ENCODE measurements at places on chromosomes 12 and 14.

DNA sequence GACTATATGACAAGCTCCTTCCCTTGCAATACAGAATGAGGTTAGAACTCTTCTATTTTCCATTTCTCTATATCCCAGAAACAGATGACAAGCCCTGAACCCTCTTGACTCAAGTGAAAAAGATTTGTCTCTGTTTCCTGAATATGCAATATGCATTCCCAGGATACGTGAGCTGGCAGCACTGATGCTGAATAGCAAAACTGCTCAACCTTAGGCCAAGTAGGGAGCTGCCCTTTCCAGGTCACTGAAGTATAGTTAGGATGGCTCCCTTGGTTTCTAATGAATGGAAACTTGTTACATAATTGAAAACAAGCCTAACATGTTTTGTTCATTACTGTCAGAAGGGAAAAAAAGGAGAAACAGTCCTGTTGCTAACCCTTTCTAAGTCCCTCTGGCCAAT is 47.9 kb upstream of the PLEKHG7 start:
- DNase-seq = no peak

DNA sequence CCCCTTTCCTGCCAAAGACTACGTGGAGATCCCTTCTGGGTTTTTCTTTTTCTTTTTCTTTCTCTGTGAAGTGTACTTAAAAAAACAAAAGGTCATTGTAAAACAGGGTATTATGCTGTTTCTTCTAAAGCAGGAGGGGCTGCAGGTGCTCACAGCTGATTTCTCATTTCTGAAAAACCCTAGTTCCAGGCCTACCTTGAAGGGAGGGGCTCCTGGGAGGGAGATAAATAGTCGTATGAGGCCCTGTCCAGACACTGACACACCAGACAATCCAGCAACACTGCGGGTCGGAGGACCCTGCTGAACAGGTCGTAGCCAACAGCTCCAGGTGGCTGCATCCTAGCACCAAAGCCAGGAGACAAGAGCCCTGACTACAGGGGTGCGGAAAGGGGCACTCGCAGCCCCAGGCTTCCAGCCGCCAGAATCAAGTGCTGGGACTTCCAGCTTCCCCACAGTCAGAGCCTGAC is 41.1 kb downstream of the PSMA6 start:
- DNase-seq = no peak

GRCh38 chr14:59125156-59125555 is 63.3 kb upstream of the DAAM1 start:
- no peak for DNase-seq

GRCh38 chr12:32981139-32981538 is 84.6 kb upstream of the PKP2 start:
- DNase-seq = no peak

GRCh38 chr12:13428538-13429265 is 232.2 kb downstream of the EMP1 start:
- DNase-seq = no peak

GRCh38 chr12:116121453-116121871 is 156.0 kb downstream of the MED13L start:
- DNase-seq = no peak

DNA sequence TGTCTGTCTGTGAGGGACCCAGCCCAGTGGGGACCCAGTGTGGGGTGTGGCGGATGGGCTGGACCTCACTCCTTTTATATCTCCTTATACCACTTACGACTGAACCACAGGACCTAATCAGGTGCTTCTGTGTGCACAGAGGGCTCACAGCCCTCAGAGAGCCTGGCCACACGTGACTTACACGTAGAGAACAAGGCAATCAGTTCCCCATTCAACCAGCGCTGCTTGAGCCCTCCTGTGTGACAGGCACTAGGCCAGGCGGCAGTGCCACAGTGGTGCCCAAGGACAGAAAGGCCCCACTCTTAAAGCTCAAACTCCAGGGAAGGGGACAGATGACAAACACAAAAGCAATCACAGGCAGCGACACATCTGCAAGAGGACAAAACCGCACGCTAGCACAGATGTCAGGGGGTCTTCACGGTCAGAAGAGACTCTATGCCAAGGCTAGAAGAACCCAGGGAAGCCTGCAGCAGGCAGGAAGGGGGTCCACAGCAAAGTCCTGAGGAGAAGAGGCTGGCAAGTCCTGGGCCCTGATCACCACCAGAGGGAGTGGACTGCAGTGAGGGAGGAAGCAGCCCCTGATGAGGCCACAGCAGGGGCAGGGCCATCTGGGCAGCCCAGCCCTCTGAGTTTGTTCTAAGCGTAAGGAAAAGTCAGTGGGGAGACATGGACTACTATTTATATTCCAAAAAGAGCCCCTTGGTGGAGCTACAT is 39.3 kb downstream of the SETD3 start:
- no peak for DNase-seq

DNA sequence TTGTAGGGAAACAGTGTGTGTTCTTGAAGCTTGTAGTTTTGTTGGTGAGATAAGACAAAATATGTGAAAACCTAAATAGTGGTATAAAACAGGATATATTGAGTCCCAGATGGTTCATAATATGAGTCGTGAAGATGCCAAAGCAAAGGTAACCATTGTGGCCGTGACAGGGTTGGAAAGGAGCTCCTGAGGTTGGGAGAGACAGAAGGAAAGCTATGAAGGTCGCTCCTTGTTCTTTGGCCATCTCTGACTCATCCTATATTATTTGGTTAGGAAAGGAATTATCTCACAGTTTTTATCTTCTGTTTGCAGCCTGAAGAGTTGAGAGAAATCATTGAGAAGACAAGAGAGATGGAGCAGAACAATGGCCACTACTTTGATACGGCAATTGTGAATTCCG is 27.1 kb downstream of the ATP6V1D start:
- DNase-seq = no peak

- no peak for DNase-seq
Observed at GRCh38 chr14:105899657-105900397, 373.4 kb downstream of the TMEM121 start.

GRCh38 chr12:65522956-65523860 is 244.7 kb downstream of the MSRB3 start:
- no peak for DNase-seq

- no peak for DNase-seq
Observed at GRCh38 chr12:55642267-55642666, 5.6 kb downstream of the OR10P1 start.

GRCh38 chr12:100800723-100801122 is 6.1 kb downstream of the ANO4 start:
- no peak for DNase-seq

- no peak for DNase-seq
Observed at GRCh38 chr12:121167951-121168350, 35.3 kb downstream of the P2RX7 start.

DNA sequence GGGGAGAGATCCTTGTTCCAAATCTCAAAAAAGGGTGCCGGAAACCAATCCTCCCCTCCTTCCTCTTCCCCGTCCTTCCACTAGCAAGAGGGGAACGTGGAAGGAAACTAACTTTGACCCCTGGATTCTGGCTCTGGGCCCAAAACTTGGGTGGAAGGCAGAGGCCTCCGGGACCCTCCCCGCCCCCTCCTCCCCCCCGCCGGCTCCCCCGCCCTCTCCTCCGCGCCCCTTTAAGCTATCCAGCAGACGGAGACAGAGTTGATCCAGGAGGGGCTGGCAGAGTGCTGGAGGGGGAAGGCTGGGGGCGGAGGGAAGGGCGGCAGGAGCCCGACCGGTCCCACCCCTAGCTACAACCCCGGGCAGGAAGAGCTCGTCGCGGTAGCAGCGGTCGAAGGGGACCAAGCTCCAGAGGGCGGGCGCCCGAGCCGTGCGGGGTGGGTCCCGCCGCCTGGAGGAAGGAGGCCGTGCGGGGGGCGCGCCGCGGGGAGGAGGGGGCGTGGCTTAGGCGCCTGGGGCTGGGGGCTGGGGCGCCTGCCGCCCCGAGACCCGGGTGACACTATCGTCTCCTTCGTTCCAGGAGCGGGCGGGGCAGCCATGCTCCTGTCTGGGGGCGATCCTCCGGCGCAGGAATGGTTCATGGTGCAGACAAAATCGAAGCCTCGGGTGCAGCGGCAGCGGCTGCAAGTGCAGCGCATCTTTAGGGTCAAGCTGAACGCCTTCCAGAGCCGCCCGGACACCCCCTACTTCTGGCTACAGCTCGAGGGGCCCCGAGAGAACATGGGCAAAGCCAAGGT is at the start of gene NYNRIN:
Gene NYNRIN (plus strand): TSS at position 351 of the 794 bp plus-strand sequence. CDS start 244 bp downstream, at position 595.
- no peak for DNase-seq

DNA sequence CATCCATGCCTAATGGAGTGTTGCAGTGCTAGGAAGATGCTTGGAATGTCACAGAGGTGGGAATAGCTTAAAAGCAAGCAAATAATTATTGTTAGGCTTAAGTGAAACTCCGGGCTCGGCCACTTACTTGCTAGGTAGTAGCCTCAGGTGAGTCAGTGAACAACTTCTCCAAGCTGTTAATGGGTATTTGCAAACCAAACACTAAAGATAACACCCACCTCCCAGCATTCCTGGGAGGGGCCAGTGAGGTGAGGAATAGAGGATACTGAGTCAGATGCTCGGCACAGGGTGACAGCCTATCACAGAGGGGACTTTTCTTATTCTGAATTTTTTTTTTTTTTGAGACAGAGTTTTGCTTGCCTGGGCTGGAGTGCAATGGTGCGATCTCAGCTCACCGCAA is 151.2 kb upstream of the RFLNA start:
- DNase-seq = no peak

DNA sequence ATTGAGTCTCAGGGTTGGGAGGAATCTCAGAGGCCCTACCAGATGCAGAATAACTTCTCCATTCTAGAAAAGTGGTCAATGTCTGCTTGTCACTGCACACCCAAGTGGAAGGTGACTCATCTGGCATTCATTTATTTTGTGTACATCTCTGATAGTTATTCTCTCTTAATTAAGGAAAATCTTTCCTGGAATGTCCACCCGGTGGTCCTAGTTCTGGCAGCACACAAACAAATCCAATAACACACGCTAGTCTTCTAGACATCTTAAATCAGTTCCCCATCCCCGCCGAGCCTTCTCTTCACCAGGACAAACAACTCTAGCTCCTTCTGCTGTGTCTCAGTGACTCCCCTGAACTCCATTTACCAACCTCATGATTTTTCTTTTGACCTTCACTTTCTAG is 50.0 kb upstream of the SCN8A start:
- DNase-seq = no peak

GRCh38 chr12:132310181-132311040 is 19.0 kb downstream of the GALNT9 start:
- DNase-seq = no peak

DNA sequence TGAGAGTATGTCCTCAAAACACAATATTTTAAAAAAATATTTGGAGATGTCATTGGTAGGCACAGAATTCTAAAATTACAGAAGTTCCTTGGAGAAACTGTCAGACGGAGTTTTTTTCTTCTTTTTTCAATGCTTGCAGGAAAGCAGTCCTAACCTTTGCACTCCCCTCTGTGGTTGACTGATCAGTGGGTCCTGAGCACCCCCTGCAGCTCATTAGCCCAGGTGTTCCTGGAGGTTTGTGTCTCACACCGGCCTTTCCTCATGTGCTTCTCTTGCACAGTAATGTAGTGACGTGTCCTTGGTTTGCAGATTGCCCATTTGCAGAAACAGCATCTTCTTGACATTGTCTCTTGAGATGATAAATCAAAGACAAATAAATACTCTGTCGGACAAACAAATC is 513.0 kb downstream of the TMEM121 start:
- DNase-seq = peak; percentile 46

DNA sequence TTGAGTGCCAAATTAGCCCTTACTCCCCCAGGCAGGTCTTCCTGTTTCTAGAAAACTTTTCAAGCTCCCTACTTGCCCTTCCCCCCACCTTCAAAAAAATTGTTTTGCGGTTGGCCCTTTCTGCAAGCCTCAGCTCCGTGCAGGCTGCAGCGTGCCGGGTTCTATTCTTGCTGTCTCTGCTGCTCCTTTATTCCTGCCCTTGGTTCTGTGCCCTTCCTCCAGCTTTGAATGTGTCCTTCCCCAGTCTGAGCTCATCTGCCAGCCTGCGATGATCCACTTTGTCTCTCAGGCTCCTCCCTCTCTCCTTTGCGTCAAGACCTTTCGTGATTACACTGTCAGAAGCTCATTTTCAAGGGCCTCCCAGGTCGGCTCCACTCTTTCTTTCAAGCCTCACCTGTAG is 98.6 kb downstream of the IRF2BPL start:
- DNase-seq = no peak

- no peak for DNase-seq
Observed at GRCh38 chr12:25421651-25422167, 131.4 kb downstream of the LMNTD1 start.

- DNase-seq = no peak
Observed at GRCh38 chr14:53953002-53953827, 3.4 kb downstream of the BMP4 start.

GRCh38 chr12:50508414-50508813 is 3.6 kb downstream of the DIP2B start:
- DNase-seq = no peak

GRCh38 chr14:69008421-69008884 is 29.4 kb upstream of the ACTN1 start:
- no peak for DNase-seq

Measured in stimulated activated CD4-positive, alpha-beta T cell treated with anti-CD3 and anti-CD28 coated beads, Interleukin-1b, Interleukin-23, amount 100 ng/mL, for 24 hours (primary cell).